ENCODE measurements at places on chromosomes 12 and 14. TPM values are rescaled to one million over a fixed set of nuclear protein-coding genes. Genes with fewer than 3 reads are reported as not detected.

GRCh38 chr12:62656591-62657362 is 190.2 kb downstream of the MON2 start:
- ATAC-seq, result no peak

- ATAC-seq, result no peak
These were observed 230.5 kb downstream of the ETNK1 start for GRCh38 chr12:22855456-22855855.

DNA sequence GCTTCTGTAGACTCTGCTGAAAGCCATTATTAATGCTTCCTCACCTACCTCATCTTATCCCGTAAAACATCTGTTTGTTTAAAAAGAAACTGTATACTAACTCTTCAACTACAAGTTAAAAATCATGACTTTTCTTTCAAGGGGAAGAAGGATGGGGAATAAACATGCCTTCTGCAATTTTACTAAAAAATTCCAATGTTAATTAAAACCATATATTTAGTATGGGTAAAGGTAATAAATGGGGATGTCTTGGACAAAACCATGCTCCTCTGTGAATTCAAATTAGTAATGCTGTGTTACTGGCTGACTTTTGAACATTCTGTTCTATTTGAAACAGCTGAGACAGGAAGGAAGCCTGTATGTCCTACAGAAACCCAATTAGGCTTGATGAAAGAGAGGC is 311.1 kb upstream of the DIO2 start:
- no peak for ATAC-seq

DNA sequence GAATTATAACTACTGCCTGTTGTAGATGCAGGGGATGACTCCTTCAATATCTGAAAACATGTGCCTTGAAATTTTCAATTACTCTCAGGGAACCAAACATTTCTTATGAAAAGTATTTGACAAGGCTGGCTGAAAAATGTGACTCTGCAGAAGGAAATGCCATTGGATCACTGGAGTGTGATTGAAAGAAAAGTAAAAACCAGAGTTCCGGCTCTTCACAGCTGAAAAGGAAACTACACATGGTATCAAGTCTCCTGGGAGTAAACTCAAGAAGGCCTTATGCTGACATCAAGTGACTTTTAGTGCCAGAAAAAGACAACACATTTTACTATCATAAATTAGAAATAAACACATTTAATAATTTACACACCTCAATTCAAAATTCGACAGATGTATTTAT is 693.0 kb downstream of the LRFN5 start:
- no peak for ATAC-seq

DNA sequence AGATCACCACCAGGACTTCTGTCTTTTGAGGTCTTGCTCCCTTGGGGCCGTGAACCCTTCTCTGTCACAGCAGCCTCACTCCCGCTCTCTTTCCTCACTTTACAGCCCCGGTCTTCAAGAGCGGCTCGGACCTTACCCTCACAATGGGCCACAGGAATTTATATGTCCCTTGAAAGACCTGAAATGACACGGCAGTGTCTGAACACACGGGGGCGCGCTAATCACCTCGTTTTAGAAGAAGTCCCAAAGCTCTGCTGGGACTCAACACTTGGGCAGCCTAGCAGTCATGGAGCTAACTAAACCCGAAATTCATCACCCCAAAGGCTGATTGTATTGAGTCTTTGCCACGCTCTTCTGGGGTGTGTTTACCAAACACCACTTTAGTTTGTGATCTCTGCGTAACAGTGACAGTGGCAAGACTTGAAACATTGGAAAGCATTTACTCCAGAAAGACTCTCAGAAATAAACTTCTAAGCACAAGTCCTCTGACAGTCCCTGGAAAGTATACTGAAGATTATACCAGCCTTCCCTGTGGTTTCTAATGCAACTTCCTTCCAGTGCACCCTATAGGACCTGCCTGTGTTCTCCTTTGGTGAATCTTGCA is 29.0 kb downstream of the SERPINA11 start:
- peak; percentile 70 for ATAC-seq

The ESYT1 gene
- total RNA-seq, result 234 TPM

GRCh38 chr12:76310110-76310509 is 38.1 kb downstream of the BBS10 start:
- no peak for ATAC-seq

DNA sequence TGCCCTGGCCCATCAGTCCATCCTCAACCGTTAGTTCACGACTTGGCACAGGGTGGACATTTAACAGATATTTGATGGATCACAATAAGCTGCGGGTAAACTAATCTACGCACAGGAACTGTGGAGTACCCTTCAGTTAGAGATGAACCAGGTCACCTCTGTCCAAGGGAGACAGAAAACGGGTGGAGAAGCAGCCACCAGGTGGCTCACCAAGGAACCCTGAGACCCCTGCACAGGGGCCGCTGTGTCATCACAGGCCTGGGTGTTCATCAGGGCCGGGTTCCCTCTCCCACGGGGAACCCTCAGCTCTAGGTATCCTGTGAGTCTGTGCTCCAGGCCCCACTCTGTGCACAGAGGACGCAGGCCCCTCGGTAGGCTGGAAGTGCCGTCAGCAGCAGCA is 122.2 kb downstream of the PIWIL1 start:
- no peak for ATAC-seq

The MGST1 gene
- total RNA-seq, result not detected

DNA sequence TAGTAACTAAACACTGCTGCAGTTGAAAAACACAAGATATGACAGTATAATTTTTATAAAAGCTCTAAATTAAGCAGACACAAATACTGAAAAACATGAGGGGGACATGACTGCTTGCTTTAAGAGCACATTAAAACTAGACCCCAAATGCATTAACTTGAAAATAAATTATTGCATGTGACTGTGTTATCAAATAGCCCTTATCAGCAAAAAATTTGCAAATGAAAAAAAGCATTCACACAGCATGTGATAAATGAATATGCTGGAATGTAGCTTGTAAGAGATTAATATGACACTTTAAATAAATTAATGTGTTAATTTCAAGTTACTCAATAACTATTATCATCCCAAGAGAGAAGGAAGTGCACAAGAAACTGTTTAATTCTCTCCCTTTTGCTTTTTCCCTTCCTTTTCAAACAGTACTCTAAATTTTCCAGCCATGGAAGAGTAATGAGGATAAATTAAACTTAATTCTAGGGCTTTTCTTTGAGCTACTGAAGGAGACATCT is 1422.1 kb upstream of the FLRT2 start:
- ATAC-seq, result no peak

DNA sequence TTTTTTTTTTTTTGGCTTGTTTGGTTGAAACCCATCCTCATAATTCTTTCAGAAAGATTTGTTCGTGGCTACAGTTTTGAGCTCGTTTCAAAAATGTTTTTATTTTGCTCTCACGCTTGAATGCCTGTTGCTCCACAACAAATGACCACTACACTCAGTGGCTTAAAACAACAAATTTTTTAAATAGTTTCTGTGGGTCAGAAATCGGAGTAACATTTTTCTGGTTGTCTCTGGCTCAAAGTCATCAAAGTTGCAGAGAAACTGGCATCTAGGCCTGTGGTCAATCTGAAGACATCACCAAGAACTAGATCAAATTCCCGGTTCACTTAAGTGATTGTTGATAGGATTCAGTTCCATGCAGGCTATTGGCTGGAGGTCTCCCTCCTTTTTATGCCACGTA is 560.0 kb downstream of the SNAPC1 start:
- ATAC-seq, result no peak

The TESPA1 gene
- 91.7 TPM for total RNA-seq

Data from activated T-helper 17 cell treated with anti-CD3 and anti-CD28 coated beads, Interleukin-2, amount 50 U/mL, for 72 hours (primary cell).